ENCODE measurements at places on chromosomes 6 and 20.

DNA sequence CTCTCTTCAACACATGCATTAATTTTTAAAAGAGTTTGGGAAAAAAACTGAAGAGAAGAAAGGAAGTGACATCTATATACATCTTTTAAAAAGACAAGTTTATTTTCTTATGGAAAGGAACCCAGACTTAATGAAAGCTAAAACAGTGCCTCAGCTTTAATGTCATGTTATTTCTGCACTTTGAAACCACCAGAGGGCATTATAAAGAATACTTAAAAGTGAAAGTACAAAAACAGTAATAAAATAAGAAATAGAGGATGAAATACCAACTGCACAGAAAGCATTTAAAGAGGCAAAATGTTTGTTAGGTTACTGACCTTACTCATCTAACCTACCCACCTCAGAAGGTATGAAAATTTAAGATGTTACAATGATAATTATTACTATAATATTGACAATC lies 98.8 kb downstream of the HUS1B start:
- no peak for DNase-seq

- DNase-seq = no peak
Observed at GRCh38 chr6:160464744-160465143, 116.6 kb downstream of the SLC22A3 start.

DNA sequence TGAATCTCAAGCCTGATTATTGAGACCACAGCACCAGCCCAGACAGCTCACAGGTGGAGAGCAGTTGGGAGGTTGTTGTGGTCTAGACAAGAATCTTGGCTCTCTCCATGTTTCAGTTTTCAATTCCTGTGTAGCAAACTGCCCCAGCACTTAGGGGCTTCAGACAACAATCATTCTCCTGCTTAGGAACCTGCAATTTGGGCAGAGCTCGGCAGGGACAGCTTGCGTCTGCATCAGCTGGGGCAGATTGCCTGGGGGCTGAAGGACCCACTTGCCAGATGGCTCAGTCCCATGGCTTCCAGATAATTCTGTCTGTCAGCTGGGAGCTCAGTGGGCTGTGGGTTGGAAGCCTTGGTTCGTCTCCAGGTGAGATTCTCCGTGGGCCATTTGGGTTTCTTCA lies 6.9 kb downstream of the TGM6 start:
- no peak for DNase-seq

- no peak for DNase-seq
Observed at GRCh38 chr6:53290537-53291510, 57.9 kb downstream of the ELOVL5 start.

DNA sequence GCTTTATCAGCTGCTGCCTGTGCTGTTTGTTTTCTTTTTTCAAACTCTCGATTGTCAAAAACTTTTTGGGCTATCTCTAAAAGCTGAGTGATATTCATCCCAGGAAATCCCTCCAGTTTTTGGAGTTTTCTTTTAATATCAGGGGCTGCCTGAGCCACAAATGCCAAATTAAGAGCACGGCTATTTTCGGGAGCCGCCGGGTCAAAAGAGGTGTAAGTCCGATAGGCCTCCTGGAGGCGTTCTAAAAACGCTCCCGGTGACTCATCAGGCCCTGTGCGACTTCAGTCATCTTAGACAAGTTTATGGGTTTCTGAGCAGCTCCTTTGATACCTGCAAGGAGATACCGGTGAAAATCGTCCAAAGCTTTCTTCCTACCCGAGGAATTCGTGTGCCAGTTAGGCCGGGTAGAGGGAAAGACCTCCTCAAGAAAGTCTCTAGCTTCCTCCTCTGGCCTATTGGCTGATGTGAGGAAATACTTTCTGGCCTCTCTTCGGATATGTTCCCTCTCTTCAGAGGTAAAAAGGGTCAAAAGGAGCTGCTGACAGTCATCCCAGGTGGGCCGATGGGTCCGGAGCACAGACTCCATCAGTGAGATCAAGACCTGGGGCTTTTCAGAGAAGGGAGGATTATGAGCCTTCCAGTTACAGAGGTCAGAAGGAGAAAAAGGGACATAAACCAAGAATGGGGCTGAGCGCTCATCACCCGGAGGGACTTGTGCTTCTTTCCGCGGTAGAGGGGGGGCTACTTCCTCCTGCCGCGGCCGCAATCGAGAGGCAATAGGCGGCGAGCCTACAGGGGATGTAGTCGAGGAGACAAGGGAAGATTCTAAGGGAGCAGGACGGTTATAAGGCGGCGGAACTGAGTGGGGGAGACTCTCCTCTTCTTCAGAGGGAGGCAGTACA lies 151.1 kb downstream of the TRIM27 start:
- no peak for DNase-seq

DNA sequence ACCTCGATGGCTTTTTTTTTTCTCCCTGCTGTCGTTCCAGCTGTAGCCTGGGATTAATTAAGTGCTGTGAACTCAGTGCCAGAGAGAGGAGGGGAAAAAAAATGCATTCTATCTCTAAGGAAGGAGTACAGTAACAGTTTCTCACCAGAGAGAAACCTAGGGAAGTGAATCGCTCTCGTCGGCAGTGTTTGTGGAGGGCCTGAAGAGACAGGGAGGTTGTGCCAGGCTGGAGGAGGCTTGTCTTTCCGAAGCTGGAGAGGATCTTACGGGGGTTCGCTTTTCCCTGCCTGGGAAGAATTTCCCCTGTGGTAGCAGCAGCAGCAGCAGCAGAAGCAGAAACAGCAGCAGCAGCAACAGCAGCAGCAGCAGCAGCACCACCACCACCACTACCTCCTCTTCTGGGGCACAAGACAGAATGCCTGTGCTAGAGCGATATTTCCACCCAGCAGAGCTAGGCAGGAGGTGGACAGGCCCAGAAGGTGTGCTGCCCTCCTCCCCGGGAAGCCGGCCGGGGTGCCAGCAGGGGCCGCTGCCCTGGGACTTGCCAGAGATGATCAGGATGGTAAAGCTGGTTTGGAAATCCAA lies 186.5 kb downstream of the PDE7B start:
- DNase-seq = no peak

DNA sequence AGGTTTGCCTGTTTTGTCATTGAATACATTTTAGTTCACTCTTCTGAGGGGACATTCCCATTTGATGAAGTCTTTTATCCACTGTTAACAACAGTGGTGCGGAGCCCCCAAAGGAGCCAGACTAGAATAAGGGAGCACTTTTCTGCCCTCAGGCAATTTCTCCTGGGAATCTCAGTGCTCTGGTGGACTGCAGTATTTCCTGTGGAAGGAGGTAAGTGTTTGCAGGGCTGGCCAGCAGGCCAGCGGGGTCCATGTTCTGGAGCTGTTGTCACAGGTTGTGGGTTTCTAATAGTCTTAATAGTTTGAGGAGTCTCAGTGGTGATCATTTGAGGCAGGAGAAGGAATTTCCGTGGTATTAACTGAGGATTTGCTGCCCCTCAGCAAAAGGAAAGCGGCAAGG lies 83.5 kb downstream of the ASXL1 start:
- no peak for DNase-seq

GRCh38 chr6:79625746-79626145 lies 5.4 kb upstream of the SH3BGRL2 start:
- DNase-seq = no peak

- no peak for DNase-seq
Observed at GRCh38 chr6:1070085-1070521, 241.8 kb upstream of the FOXQ1 start.

DNA sequence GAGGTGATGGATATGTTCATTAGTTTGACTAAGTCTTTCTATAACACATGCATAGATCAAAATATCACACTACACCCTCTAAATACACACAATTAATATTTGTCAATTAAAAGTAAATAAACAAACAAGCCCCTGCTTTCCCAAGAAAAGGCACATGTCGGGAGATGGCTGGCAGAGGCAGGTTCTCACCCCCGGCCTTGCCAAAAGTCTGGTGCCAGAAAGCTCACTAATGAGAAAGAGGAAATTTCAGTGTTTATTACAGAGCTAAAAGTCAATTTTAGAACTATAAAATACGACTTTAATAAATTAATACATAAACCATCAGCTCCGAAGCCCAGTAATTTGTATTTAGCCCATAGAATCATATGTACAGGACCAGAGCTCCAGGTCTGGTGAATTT lies 404.7 kb downstream of the PTPRT start:
- no peak for DNase-seq

DNA sequence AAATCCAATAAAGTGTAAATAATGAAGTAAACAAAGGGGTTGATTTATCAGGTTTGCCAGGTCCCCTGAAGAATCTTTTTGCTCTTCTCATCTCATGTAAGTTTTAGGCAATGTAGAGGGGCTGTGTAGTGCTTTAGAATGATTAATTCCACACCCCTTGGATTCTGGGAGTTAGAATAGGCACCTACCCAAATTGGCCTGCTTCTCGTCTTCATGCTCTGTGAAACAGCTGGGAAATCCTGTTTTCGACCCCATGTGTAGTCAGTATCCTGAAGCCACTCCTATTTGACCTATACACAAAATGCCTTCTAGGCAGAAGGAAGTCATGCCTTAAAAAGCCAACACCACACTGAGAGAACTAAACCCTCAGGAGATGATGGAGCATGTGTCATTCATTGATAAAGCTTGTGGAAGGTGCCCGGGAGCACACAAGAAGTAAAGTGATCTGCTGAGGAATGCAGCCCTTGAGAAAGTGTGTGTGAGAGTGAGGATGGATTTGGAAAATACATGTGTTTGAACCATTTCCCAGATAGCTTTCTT lies 170.9 kb downstream of the KLHL32 start:
- DNase-seq = no peak

DNA sequence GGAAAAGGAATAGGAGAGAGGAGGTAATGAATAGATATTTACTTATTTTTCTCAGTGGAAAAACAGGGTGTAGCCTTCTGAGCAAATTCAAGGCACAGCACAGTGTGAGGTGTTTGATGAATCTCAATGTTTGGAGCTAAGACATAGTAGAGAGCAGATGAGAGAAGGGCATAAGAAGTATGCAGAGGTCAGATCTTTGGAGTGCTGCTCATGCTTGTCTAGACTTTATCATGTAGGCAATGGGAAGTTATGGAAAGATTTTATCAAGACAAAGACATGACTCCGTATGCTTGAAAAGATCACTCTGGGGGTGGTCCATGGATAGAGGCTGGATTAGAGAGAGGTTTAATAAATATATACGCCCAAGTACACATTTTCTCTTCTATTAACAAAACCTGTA lies 217.0 kb upstream of the CNR1 start:
- no peak for DNase-seq

- no peak for DNase-seq
Observed at GRCh38 chr6:104505838-104506237, 353.9 kb downstream of the HACE1 start.

DNA sequence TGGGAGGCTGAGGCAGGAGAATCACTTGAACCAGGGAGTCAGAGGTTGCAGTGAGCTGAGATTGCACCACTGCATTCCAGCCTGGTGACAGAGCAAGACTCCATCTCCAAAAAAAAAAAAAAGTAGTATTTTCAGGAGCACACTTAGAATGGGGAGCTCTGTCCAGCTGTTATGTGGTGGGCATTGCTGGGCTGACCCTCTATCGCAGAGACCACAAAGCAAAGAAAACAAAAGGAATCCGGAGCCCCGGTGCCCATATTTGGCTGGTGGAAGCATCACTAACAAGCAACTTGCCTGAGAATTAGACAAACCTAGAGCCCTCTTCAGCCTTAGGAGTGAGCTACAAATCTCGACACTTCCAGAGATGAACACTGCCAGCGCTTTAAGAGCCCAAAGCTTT lies 137.3 kb upstream of the GPR6 start:
- DNase-seq = no peak

GRCh38 chr20:23415959-23416583 lies 5.2 kb downstream of the NAPB start:
- DNase-seq = no peak

- DNase-seq = no peak
Observed at GRCh38 chr6:24273096-24273870, 84.6 kb downstream of the DCDC2 start.

- DNase-seq = no peak
Observed at GRCh38 chr20:44614525-44614924, 32.1 kb downstream of the PKIG start.

DNA sequence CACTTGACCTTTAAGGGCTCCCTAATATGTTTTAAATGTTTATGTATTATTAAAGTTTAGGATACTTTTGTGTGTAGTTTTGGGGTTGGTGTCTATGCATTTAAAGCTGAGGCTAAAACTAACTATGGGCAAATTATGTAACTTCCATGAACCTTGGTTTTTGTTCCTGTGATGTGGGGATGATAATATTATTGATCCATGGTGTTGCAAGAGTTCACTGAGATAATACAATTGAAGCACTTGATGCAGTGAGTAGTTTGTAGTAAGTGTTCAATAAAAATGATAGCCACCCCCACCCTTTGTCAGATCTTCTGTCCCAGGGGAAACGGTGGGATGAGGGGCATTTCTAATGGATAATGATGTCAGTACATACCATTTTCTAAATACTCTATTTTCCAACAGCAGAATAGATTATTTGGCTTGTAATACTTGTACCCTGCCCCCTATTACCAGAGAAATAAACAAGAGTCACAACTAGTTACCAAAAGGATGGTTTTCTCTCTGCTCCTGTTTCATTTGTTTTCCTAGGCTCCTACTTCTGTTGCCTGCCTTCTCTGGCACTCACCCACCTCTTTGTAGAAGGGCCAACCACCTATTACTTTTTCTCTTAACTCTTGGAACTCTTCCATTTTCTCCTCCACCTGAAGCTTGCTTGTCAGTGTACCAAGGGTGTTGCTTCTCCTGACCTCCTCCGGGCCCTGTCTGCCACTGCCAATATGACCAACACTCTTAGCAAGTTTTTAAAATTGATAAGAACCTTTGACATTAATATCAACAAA lies 97.9 kb downstream of the RCAN2 start:
- DNase-seq = no peak

- no peak for DNase-seq
Observed at GRCh38 chr6:63793465-63794137, 158.0 kb downstream of the PHF3 start.

GRCh38 chr6:16420715-16421461 lies 182.5 kb downstream of the GMPR start:
- DNase-seq = no peak

GRCh38 chr6:16851758-16852157 lies 90.5 kb upstream of the ATXN1 start:
- no peak for DNase-seq

GRCh38 chr6:134374491-134375219 lies 56.7 kb upstream of the SGK1 start:
- no peak for DNase-seq

GRCh38 chr20:11832851-11833250 lies 84.8 kb upstream of the BTBD3 start:
- no peak for DNase-seq

DNA sequence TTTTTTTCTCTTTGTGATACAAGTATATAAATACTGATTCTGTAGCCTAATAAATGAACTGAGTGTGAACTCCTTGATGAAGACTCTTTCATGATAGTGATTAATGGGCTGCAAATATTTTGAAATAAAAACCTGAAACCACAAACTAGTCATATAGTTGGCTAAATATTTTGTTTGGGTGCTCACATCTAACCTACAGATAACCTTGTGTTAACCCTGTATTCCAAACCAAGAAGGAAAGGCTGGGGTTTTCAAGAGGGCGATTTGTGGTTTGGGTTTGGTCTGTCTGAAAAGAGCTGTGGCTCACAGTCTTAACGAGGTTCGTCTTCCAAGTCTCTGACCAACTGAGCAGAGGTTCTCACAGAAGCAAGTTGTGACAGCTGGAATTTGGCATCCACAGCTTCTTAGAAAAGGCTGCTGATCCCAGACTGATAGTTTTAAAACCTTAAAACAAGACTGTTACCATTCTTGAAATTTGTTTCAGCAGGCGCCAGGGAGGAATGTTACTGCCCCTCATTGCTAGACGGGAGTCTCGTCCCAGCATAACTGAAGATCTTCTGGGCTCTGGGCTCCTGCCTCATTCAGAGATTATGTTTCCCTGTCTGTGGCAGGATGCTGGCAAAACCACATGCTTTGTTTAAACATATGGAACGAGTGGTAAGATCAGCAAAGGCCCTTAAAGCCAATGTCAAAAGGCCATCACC lies 736.4 kb upstream of the MARCKS start:
- no peak for DNase-seq

- no peak for DNase-seq
Observed at GRCh38 chr6:111410371-111410770, 72.6 kb downstream of the REV3L start.
